Keratinocyte (primary cell): ENCODE measurements at places on chromosomes 3 and 15.

GRCh38 chr15:85379403-85380131, 836 bp upstream of the AKAP13 start:
- no peak for DNase-seq

DNA sequence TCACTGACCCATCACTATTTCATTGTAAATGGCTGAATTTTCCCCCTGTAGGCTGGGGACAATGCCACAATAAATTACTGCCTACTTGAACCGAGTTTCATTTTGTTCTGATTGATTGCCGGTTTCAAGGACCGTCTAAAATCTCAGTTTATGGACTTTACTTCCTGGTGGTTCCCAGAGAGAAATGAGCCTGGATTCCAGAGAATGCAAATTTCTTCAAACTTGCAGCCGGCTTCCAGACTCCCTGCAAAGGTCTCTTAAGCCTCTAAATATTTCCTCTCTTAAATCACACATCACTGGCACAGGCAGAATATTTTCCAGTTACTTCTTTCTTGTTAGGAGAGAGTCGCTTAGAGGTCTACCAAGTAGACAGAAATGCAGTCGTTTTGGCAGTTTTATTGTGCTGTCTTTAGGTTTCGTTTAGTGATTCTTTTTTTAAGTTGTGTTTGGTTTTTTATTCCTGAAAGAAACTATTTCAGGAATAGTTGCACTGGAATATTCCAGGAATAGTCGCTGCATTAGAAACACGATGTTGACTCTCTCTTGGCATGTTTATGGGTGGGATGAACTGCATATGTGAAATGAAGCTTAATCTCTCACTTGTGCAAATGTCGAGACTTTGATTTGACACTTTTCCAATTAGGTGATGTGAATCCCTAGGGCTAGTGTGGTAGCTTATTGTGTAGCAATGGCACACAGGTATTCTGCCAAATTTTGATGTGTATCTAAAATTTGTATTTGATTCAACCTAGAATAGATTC, 284.1 kb upstream of the NR2E3 start:
- DNase-seq = no peak

- DNase-seq = no peak
Measured at GRCh38 chr15:60006203-60006862, 2.2 kb downstream of the FOXB1 start.

- DNase-seq = no peak
Measured at GRCh38 chr3:8246070-8246469, 255.6 kb upstream of the LMCD1 start.

DNA sequence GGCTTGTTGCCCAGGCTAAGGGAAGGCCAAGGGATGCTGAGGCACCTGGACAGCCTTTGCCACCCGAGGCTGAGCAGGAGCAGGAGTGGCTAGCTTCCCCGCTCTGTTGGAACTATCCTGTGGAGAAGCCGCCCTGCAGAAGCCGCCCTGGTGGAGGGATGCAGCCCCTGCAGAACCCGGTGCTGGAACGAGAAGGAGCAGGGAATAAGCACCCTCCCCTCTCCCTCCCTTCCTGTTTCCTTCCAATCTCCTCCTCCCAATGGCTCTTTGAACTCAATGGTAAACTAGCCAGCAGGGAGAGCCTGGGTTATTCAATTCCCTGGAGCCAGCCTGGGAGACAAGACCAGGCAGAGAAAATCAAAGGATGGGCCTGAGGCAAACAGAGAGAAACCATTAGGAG, 11.8 kb upstream of the HRG start:
- no peak for DNase-seq

GRCh38 chr3:50464569-50464968, 38.9 kb downstream of the CACNA2D2 start:
- DNase-seq = no peak

DNA sequence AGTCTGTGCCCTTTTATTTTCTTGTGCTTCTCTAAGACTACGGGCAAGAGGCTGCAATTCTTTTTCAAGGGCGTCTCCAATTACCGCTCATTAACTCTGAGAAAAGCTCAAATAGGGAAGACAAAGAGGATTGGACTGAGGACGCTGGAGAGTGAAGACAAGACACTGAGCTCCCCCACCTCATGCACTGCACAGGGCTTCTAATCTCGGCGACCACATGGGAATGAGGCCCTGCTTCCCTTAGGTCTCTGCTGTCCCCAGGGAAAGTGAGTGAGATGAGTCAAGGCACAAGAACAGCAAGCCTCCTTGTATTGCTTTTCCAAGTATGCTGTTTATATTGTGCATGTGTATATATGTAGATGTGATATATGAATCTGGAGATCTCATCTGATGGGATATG, 392.2 kb upstream of the CFAP20DC start:
- no peak for DNase-seq

- no peak for DNase-seq
Measured at GRCh38 chr3:100882571-100882984, 110.6 kb downstream of the ABI3BP start.

DNA sequence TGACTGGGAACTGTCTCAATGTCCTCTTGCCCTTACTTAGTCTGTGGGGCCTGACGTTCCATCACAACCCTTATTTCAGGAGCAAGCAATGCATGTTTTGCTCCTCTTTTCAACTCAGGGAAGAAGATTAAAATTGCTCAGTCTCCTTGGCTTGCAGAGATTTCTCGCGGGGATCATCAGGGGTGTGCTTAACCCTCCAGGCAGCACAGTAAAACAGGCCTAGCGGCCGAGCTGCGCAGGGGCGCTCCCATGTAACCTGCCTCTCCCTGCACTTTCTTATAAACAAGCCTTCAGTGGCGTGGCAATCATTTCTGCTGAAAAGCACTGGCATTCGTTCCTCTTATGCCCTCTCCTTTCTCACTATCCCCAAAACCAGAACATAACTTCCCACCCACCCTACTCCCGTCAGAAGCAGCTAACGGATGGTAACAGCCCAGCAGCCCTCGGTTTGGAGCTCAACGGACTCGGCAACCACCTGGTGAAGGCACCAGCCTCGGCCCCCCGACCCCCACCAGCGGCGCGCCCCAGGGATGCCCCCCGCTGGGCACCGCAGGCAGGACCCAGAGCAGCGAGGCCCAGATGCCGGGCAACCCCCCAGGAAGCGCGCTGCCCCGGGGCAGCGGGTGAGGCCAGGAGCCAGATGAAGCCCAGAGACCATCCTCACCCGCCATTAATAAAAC, 1.1 kb downstream of the MCF2L2 start:
- DNase-seq = no peak

DNA sequence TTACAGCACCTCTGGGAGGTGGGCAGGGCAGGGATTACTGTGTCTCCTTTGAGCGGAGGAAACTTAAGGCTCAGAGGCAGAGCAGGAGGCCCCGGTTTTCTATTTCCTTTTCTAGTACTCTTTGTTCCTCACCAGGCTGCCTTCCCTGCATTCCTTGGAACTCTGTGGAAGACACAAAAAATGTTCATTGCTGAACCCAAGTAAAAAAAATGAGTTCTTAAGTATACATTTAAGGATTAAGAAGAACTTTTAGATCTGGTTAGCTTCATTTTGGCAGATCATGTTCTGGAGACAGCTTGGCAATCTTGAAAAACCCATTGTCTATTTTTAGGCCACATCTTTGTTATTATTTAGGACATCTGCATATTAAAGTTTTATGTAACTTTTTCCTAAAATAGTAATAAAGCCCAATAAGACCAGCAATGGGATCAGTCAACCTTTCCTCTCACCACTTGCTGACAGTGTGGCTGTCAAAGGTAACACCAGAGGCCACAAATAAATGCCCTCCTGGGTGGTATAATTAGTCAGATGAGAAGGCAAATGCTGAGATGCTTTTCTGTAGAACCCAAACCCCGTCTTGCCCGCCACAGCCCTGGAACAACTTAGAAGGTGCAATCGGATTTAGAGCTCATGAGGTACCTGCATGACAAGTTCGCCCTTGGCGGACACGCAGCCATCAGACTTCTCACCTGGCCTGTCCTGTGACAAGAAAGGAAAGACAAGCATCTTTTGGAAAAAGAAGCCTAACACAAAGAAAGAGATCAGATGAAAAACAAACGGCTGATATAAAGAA, 97.2 kb downstream of the DGKG start:
- DNase-seq = no peak

- DNase-seq = no peak
Measured at GRCh38 chr3:178629430-178630178, 93.4 kb downstream of the KCNMB2 start.

DNA sequence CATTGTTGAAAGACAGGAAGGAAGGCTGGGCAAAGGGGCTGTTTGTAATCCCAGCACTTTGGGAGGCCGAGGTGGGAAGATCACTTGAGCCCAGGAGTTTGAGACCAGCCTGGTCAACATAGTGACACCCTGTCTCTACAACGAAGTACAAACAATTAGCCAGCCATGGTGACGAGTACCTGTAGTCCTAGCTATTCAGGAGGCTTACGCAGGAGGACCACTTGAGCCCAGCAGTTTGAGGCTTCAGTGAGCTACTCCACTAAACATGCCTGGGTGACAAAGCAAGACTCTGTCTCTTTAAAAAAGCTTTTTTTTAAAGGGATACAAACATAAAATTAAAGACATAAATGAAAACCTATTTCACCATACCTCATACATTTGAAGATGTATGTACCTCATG, 11.1 kb downstream of the SERP1 start:
- no peak for DNase-seq

GRCh38 chr15:40466426-40467260, 4.1 kb upstream of the CHST14 start:
- DNase-seq = no peak

DNA sequence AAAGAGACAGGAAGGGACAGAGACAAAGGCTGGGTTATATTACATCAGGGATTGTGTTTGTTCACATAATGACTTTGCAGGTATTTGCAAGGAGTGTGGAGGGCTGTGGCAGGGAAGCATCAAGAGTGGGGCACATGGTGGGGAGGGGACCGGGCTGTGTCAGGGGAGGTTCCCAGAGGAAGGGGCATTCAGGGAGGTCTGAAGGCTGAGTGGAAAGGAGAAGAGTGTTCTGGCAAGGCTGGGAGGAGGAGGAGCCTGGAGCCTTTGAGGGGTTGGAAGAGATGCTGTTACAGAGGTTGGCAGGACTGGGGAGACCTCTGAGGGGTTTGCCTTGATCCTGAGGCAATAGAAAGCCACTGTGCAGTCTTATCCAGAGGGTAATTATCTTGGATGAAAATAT, 49.4 kb downstream of the EXOG start:
- DNase-seq = no peak

DNA sequence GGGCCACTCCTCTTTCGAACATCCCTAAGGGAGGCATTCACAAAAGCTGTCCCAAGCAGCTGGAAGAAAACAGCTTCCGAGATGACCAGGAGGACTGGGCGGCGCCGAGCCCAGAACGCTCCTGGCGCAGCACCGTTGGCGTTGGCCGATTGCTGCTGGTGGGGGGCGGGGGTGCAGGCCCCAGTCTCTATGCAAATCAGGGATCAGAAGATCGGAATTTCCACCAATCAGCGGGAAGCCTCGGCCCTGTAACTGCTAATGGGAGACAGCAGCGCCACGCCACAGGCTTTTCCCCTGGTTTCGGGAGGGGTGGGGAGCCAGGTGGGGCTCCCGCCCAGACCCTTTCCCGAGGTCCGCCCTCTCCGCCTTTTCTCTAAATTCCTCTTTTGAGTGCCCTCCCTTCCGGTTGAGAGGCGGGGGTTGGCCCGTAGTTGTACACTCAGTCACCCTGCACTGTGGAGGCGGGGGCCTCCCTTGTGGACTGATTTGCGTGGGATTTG, 27.0 kb downstream of the HMCES start:
- no peak for DNase-seq

DNA sequence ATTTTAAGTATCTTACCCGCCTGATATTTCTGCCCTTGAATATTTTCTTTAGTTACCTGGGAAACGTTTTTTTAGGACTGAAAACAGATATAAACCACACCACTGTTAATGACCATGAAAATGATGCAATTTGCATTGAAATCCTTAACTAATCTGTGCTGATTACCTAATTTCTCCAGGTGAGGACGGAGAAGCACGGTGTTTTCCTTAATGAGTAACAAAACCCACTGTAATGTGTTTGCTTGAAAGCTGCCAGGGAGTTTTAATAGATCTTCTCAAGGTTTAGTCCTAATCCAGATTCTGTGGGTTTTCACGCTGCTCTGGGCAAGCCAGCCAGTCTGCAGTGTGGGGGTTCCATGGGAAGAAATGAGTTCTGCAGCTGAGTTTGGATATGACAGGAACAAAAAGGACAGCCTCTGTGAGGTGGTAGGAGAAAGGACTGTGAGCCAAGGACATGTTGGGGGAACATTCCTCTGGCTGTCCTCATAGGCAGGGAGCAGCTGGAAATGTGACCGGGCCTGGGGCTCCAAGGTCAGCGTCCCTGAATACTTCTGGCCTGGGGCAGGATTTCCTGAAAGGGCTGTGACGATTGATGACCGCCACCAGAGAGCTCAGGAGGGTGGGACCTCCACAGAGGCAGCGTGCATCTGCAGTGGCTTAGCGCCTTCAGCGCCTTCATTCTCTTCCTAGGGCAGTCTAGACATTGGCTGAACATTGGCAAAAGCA, 18.6 kb downstream of the THSD4 start:
- no peak for DNase-seq

- DNase-seq = no peak
Measured at GRCh38 chr3:138593488-138594149, 441 bp downstream of the CEP70 start.

DNA sequence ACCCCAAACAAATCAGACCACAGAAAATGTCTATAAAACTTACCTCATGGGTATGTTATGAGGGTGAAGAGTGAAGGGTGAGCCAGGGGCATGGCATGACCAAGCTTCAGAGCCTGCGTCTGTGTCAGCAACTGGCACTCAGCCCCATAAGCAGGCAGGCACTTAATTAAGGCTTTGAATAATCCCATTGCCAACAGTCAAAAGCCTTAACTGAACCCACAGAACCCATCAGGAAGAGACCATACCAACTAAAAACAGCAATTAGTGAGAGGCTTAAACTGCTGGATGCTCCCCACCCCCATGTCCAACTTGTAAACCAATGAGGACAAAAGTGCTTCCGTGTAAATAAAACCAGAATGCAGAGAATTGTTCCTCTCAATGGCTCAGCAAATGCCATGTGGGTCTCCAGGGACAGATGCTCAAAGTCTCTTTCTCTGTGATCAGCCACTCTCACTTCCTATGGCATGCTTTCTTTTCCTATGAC, 126.0 kb downstream of the MYLK start:
- DNase-seq = no peak

DNA sequence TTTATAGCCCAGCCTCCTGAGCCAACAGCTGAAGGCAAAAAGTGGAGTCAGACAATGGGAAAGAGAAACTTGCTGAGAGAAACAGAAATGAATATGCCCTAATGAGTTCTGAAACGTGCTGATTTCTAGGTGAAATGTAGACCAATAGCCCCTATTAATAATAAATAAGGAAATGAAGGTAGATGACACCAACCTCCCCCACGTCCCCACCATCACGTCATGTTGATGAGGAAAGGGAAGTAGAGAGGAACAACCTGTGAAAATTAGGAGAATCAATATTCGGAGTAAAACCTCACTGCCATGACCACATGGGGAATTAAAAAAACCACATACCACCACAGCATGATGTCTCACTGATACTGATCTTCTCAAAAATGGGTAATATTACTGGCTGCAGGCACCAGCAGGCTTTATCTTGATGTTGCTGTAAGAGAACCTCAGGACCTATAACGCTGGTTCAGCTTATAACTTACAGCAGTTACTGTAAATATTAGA, 64.0 kb downstream of the KAT2B start:
- no peak for DNase-seq

GRCh38 chr3:18790384-18790783, 357.9 kb upstream of the KCNH8 start:
- DNase-seq = no peak
